ENCODE measurements at places on chromosomes 12 and 14. TPM values are rescaled to one million over a fixed set of nuclear protein-coding genes. Genes with fewer than 3 reads are reported as not detected.
A peak's percentile ranks its signal among the peaks of the same experiment; 100 is the strongest.

GRCh38 chr14:65101631-65102440, 481 bp downstream of the MAX start:
- peak; percentile 26 for DNase-seq

DNA sequence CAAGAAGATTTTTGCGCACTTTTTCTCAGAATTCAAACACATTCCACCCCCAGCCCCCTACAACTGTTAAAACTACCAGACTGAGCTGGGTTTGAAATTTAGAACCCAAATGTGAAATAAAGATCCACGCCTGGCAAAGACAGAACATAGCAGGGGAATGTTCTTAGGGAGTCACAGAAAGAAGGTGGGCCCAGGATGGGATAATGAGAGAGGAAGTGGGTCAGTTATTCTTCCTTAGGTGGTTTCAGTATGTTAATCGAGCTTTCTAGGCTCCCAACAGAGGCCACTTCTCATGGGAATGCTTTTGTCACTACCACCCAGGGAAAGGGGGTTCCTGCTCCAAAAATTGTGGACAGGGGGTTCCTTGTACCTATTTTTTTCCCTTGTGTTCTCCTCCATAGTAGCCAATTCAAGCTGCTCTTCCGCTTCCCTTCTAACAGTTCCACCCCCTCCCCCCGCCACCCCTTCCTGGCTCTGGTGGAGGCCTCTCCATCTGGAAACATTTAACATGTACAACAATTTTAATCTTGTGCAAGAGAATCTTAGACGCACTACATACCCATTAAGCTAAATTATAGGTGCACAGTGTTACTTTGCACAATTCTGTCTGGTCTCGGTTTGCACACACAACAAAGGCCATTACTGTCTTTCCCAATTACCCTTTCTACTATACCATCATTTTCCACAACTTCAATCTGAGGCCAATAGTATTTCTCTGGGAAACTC, 218.1 kb downstream of the MON2 start:
- DNase-seq = no peak

DNA sequence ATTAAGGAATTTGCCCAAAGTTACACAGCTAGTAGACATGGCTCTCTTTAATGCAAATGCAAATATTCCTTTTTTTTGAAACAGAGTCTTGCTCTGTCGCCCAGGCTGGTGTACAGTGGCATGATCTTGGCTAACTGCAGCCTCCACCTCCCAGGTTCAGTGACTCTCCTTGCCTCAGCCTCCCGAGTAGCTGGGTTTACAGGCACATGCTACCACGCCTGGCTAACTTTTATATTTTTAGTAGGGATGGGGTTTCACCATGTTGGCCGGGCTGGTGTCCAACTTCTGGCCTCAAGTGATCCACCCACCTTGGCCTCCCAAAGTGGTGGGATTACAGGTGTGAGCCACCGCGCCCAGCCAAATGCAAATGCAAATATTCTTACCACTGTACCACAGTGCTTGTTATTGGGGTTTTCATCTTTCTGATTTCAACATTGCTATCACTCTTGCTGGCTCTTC, 24.5 kb upstream of the HIGD1C start:
- DNase-seq = no peak

DNA sequence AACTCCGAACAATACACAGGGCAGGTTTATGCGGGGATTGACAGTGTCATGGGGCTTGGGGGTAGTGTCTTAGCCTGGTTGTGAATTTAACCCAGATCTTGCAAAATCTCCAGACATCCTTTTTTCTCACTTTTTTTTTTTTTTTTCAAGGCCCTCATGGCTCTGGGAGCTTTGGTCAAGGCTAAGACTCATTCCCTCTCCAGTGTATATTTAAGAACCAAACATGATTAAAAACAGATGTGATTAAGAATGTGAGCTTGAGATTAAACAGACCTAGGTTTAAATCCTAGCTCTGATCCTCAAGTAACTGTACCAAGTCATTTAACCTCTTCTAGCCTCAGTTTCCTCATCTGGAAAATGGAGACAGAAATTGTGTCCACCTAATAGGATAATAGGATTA, 151.7 kb upstream of the FUT8 start:
- DNase-seq = no peak

DNA sequence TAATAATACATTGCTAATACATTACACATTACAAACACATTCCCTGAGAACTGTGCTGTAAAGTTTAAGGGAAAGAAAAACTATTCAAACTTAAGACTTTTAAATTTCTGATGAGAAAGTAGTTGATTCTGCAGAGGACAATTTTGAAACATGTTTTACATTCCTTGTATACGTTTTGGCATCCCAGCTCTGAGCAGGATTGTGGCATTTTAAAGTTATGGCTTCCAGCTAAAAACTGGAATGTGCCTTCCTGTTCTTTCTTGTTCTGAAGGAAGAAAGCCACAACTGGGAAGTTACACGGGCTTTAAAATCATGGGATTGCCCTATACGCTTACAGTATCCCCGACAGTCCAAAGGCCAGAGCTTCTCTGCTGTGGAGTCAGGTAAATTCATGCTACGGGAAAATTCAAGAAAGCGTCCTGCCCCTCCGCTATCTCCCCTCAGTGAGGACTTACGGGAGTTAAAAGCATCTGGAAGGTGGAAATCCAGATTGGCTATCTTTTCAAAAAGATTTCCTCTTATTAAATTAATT, 10.8 kb upstream of the KLHL42 start:
- DNase-seq = no peak

DNA sequence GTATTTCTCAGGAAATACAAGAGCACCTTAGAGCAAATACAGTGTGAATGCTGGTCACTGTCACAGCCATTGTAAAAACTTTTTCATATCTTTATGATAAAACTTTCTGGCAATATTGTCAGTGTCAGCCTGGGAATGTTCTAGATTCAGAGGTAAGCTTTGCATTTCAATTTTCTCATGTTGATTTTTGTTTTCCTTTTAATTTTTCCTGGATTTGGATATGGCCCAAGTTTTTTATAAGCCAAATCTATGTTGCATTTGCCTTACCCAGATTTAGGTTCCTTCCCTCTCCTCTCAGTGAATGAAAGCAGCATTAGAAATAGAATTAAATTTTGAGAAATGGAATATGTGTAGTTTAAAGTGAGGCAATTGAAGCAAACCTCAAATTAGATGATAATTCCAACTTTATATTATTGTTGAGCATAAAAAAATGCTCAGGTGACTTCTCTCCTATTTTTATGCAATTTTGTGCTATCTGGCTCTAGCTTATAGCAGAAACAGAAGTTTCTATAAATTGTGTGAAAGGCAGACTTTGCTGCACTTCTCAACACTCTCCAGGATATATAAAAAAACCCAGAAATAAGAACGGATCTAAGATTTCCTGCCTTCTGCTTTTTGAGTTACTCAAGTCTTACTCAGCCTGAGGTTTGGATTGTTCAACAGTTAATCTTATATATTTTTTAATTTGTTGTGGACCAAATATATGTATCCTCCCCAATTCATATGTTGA, 368.2 kb upstream of the PRICKLE1 start:
- no peak for DNase-seq

DNA sequence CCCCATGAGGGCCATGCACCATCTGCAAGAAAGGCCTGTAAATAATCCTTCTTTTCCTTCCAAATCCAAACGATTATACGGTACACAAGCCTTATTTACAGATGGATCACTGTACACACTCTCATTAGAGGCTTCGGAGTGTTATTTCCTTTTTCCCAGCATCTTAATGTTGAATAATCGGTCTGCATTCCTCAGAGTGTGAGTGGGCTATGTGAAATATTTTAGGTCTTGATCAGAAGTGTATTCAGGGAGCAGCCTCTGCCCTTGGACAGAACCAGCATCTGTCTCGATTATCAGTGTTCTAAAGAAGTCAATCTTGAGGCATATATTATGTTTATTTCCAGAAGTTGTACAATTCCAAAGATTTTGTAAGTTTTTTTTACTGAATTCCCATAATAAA, 340.6 kb downstream of the SEC23A start:
- no peak for DNase-seq

DNA sequence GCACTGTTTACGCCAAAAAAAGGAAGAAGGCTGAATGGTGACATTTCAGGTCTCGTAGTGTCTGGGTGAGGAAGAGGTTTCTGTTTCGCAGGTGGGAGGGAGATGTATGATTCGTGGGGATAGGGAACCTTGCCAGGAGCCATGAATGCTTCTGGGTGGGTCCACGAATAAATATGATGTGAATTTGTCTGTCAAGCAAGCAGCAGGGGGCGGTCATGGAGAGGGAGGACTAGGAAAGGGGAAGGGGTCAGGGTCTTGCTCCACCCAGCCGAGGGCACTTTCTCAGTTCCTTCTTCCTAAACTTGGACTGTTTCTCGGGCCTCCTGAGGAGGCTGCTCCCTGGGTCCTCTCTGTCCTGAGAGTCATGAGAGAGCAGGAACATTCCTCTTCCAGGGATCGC, 72.5 kb downstream of the LGMN start:
- no peak for DNase-seq

- DNase-seq = no peak
These were observed 117.0 kb upstream of the SLCO1C1 start for GRCh38 chr12:20578142-20578541.

DNA sequence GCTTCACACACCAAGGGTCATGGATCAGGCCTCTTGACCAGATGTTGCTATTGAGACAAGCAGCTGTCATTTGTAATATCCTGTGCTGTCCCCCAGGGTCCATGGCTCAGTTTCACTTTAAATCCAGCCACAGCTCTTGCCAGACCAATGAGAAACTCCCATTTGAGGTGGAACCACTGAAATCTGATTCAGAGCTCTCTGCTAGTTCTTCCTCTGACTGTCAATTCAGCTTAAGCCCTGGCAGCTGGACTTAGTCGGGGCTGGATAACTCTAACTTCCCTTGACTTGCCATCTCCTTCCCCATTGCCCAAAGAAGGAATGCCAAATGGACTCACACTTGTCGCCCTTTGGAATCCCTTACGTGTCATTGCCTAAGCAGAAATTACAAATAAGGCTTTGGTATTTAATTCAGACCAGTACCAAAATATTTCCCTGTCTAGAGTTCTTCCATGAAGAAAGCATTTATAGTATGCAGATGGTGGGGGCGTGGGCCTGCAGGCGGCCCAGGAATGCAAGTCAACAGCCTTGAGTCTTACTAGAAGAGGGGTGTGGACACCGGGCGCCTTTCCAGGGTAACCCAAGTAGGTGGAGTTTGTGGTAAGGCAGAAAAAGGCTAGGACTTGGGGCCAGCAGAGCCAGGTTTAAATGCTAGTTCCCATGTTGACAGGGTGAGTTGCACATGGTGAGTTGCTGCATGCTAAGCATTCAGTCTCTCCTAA, 96.9 kb upstream of the TMPO start:
- peak; percentile 69 for DNase-seq

DNA sequence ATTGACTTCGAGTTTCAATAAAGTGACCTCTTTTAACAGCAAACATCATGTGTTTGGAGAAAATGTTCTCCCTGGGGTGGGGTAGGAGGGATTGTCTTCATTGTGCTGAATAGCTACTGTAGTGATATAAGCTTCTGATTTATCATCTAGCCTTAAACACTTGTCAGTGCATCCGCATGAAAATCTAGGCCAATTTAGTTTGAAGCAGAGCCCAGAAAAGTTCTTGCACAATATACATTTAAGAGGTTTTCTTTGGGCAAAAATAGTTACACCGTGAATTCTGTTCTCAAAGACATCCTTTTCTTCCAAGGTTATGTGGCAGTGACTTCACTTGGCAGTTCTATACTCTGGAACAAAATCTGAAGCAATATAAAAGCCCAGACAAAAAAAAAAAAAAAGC, 136.0 kb upstream of the IFNG-AS1 start:
- no peak for DNase-seq

DNA sequence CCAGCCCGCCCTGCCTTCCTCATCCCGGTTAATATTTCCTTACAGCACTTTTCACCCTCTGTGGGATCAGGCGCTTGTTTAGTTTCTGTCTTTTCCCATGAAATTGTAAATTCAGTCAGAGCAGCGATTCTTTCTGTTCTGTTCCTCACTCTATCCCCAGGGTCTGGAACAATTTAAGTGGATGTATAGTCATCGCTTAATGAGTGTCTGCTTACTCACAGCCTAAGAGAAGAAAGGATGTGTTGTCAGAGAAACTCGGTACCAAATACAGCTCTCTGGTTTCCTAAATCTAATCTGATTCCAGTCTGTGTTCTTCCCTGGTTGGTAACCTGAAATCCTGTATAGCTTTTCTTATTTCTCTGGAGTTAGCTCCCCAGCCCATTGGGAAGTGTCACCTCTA, 44.9 kb downstream of the FOS start:
- no peak for DNase-seq

DNA sequence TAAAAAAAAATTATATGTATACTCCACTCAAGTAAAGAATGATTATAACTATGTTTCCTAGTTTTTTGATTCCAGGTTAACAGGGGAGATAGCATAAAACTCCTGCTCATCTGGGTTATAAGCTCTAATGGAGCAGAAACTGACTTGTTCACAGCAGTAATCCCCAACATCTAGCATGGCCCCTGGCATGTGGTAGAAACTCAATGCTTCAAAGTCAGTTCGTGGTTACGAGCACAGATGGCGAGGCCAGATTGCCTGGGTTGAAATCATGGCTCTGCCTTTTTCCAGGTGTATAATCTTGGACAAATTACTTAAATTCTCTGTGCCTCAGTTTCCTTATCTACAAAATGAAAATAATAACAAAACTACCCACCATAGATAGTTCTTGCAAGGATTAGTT, 183.8 kb downstream of the TTC7B start:
- no peak for DNase-seq

GRCh38 chr12:115000038-115000437, 316.1 kb upstream of the TBX3 start:
- no peak for DNase-seq

GRCh38 chr12:76531056-76531455, 28.5 kb downstream of the OSBPL8 start:
- DNase-seq = no peak

- DNase-seq = peak; percentile 37
These were observed 129.0 kb downstream of the ASCL4 start for GRCh38 chr12:107903341-107904061.

GRCh38 chr12:12791756-12792369, 6.4 kb downstream of the APOLD1 start:
- DNase-seq = no peak

DNA sequence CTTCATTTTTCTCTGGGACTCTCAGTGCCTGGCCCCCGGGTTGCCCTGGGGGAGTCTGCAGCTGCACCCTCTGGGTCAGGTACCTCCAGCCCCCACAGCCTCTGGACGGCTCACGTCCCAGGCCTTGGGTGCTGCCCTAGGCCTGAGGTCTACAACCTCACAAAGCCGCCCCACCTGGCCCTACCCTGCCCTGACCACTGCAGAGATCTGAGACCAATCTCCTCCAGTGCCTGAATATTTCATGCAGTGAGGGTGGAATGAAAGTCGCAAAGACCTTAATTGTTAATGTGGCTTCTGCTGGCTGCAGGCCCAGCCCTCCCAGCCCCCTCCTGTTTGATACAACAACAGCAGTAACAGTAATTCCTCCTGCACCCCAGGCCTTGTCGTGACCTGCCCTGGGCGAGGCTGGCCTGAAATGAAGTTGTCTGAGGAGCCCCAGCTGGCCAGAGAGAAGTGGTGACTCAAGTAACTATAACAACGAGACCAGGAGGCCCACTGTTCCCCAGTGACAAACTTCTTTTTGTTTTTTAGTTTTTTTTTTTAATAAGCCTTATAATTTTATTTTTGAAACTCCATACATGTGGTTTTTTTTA, 8.8 kb upstream of the CCDC85C start:
- DNase-seq = peak; percentile 73

PIANP gene
- polyA plus RNA-seq = 14.3 TPM

ASCL1 gene
- 0.31 TPM for polyA plus RNA-seq

CLEC4D gene
- 0.70 TPM for polyA plus RNA-seq

PTPRB gene
- 19.5 TPM for polyA plus RNA-seq

CATSPERB gene
- polyA plus RNA-seq = 0.60 TPM

CISTR gene
- polyA plus RNA-seq = not detected

SENP1 gene
- polyA plus RNA-seq = 23.1 TPM

POTEG gene
- polyA plus RNA-seq = not detected

FAM181A gene
- polyA plus RNA-seq = not detected

SLC2A14 gene
- 0.99 TPM for polyA plus RNA-seq

GUCY2C gene
- polyA plus RNA-seq = 0.60 TPM
